ENCODE measurements at places on chromosomes 5 and 9.

DNA sequence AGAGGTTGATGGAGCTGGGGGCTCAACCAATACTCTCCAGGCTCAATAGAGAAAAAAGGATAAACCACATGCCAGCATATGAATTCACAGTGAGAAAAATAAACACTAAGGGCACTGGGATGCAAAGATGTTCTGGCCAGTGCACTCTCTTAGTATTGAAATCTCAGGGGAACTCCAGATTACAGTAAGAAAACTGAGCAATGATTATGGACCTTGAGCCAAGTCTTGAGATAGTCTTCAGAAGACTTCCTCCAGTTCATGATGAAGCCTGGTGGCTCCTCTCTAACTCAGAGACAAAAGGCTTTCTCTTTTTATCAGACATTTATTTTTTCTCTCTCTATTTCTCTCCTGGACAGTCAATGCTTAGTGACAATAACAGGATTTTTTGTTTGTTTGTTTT lies 139.8 kb upstream of the SPEF2 start:
- no peak for DNase-seq

- no peak for DNase-seq
Observed at GRCh38 chr9:127519301-127520166, 68.2 kb downstream of the LRSAM1 start.

DNA sequence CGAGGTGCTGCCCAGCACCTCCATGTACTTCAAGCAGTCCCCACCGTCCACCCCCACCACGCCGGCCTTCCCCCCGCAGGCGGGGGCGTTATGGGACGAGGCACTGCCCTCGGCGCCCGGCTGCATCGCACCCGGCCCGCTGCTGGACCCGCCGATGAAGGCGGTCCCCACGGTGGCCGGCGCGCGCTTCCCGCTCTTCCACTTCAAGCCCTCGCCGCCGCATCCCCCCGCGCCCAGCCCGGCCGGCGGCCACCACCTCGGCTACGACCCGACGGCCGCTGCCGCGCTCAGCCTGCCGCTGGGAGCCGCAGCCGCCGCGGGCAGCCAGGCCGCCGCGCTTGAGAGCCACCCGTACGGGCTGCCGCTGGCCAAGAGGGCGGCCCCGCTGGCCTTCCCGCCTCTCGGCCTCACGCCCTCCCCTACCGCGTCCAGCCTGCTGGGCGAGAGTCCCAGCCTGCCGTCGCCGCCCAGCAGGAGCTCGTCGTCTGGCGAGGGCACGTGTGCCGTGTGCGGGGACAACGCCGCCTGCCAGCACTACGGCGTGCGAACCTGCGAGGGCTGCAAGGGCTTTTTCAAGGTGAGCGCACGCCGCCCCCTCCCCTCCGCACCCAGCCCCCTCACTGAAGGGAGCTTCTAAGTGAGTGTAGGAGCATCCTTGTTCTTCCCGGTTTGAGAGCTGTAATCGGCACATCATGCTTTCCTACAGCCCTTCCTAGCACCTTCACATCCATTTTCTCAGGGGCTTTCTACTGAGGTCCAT lies 6.9 kb downstream of the NR4A3 start:
- no peak for DNase-seq

- DNase-seq: no peak
Observed at GRCh38 chr5:113233606-113234005, 201.2 kb downstream of the TSSK1B start.

GRCh38 chr9:79572608-79573411 lies 1.0 kb downstream of the TLE4 start:
- DNase-seq: peak; percentile 59

GRCh38 chr5:118126159-118126558 lies 862.2 kb downstream of the DTWD2 start:
- DNase-seq: no peak

DNA sequence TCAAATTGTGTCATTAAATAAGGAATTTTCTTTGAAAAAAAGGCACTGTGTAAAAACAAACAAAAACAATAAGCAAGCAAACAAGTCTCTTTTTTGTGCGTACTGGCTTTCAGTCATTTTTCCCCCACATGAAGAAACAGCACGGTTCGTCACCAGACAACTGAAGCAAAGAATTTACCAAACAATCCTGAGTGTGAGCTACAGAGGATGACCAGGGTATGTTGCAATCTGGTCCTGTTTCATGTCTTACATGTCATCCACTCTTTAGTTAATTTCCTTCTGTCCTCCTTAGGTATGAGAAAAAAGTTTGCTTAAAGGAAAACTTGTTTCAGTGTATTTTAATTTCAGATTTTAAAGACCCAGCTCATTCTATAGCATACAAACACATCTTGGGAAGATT lies 1080.7 kb upstream of the NUDT12 start:
- no peak for DNase-seq

- peak; percentile 3 for DNase-seq
Observed at GRCh38 chr5:150309101-150309885, 6.6 kb upstream of the ARSI start.

GRCh38 chr5:99102073-99102697 lies 173.4 kb upstream of the CHD1 start:
- DNase-seq: no peak

- DNase-seq: peak; percentile 37
Observed at GRCh38 chr9:108468364-108468763, 387.4 kb downstream of the ACTL7B start.
